ENCODE measurements at places on chromosomes 11 and 22. TPM values are rescaled to one million over a fixed set of nuclear protein-coding genes. Genes with fewer than 3 reads are reported as not detected.

GRCh38 chr11:121476379-121477032, 23.7 kb upstream of the SORL1-AS1 start:
- DNase-seq, result no peak

DNA sequence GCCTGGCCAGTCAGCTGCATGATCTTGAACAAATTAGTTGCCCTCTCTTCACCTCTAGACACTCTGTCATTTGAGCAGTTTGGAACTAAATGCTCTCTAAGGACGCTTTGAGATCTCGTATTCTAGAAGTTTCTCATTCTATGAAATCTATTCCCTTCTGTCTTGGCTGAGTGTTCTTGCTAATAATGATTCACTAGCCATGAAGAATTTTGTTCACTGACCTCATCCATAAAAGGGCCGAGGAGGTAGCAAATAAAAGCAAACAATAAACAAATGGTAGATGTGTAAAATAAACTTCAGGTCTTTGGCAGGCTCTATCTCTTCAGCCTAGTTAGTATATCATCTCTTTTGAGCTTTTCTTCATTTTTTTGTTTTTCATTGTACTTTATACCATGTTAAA, 76.6 kb downstream of the USP35 start:
- no peak for DNase-seq

The VSIG2 gene
- 8.5 TPM for polyA plus RNA-seq

DNA sequence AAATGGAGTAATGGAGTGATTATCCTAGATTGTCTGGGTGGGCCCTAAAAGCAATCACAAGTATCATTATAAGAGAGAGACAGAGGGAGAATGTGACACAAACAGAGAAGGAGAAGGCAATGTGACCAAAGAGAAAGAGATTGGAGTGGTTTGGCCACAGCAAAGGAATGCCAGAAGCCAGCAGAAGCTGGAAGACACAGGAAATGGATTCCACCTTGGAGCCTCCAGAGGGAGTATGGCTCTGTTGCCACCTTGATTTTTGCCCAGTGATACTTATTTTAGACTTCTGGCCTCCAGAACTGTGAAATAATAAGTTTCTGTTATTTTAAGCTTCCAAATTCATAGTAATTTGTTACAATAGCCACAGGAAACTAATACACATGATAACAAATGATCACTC, 36.8 kb upstream of the OR5P2 start:
- no peak for DNase-seq

DNA sequence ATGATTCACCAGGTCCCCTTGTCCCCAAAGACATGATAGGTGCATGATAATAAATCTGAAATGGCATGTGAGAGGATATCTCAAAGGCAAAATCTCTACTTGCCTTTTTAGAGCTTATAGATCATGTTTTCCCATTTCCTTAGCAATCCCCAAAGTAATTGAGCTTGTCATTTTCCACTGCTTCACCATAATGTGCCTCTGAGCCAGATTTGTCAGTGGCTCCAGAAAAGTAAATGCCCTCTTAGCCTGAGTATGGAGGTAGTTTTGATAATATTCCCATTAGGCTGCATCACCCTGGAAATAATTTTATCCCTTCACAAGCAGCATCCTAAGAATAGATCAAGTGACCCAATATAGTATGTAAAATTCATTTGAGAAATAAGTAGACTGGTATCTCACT, 36.7 kb upstream of the ADSL start:
- no peak for DNase-seq

DNA sequence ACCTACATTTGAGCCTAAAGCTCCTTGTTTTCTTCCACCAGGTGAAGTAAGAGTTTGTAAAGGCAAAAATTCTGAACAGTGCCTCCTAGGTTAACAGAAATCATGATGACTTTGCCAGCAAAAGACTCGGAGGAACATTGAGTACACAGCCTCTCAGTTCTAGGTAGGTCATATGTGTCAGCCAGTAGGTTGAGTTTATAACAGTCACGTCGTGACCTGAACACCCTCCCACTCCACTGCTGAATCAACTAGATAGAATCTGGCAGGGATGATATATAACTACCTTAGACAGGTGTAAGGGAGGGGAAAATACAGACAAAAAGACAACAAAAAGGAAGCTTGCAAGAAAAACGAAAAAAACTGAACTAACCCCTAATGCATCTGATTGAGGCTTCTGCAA, 12.8 kb upstream of the ASPHD2 start:
- DNase-seq, result no peak
